Right renal pelvis (tissue), 4 donors: ENCODE measurements at places on chromosomes 1 and 21. TPM values are rescaled to one million over a fixed set of nuclear protein-coding genes. Genes with fewer than 3 reads are reported as not detected.

- no peak for DNase-seq
These were observed 60.0 kb downstream of the LTN1 start for GRCh38 chr21:28932717-28933116.

GRCh38 chr1:246632281-246633168 is 66.3 kb downstream of the CNST start:
- DNase-seq = peak; percentile 38

GRCh38 chr1:209741193-209741592 is 14.7 kb upstream of the TRAF3IP3 start:
- no peak for DNase-seq

- no peak for DNase-seq
These were observed 28.5 kb downstream of the HUNK start for GRCh38 chr21:31901315-31901714.

Gene HTR6
- polyA plus RNA-seq = 1.5 TPM

Gene MYOC
- 0.08 TPM for polyA plus RNA-seq

Gene AK4
- 51.6 TPM for polyA plus RNA-seq
